ENCODE measurements at places on chromosomes 4 and X.

GRCh38 chr4:146763560-146763959 is 124.9 kb downstream of the POU4F2 start:
- DNase-seq = no peak

DNA sequence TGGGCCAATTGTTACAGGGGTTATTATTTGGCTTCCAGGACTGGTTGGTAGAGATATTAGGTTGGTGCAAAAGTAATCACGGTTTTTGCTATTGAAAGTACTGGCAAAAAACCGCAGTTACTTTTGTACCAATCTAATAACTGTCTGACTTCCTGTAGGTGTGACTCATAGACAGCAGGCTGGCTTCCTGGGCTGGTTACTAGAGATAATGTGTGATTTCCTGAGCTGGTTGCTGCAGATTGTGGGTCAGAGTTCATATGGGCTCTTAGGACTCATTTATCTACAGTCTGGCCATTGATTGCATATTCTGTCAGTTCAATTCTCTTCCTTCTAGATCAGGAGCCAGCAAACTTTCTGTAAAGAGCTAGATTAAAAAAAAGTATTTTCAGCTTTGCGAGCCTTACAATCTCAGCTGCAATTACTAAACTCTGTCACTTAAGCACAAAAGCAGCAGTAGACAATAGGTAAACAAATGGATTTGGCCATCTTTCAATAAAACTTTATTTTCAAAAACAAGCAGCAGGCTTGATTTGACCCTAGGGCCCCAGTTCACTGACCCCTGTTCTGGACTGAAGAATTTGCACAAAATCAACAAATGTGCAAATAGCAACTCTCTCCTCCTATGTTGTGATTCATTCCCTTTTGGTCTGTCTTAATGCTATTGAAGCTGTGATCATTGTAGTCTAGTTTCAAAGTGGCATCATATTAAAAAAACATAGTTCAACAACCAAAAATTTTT is 50.8 kb upstream of the BOD1L1 start:
- no peak for DNase-seq

DNA sequence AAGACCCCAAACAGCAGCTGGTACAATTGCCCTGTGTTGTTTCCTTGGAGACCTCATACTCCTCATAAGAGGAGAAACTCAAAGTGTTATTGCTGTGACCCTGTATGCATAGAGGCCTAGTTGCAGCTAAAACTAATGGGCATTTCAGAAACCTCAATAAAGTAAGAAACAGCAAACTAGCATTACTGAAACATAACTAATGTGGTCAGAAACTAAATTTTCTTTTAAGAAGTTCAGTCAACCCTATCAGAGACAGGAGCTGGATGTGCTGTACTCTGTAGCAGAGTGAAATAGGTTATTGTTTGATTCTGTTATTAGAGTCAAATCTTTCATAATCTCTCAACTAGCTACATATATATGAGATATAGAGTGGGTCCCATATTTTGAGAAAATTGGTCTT is 257.5 kb upstream of the IRS4 start:
- no peak for DNase-seq

GRCh38 chrX:150165776-150166610 is 197.1 kb upstream of the MAMLD1 start:
- no peak for DNase-seq

DNA sequence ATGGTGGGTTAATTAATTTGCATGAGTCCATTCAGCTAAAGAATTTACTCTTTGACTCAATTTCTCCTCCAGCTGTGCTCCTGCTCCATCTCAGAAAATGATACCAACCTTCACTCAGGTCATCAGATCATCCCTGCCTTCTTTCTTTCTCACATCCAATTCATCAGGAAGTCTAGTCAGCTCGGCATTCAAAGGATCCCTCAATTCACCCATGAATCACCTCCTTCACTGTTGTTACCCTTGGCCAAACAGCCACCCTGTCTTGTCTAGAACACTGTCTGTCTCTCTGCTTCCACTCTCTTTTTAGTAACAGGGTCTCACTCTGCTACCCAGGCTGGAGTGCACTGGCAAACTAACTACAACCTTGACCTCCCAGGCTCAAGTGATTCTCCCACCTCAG is 337.4 kb upstream of the SFRP2 start:
- no peak for DNase-seq

- DNase-seq = no peak
Observed at GRCh38 chrX:122869171-122869570, 314.9 kb upstream of the GRIA3 start.

GRCh38 chr4:28831867-28832266 is 1888.3 kb upstream of the PCDH7 start:
- DNase-seq = no peak

DNA sequence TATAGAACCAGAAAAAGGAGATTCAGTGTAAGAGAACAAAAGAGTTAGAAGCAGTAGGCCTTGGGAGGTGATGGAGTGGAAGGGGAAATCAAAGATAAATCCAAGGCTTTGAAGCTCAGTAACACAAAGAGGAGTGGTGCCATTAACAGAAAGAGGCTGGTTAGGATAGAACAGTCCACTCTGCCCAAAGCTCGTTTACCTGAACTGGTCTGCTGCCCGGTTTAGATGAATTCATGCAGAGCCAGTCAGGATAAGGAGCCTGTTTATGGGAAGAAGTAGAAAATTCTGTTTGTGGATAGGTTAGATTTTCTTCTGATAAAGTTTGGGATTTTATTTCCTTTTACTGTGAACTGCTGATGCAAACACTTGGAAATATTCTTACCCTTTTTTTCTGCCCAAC is 80.6 kb downstream of the HMGB2 start:
- DNase-seq = no peak

- DNase-seq = peak; percentile 79
Observed at GRCh38 chr4:163748449-163748848, 254.0 kb downstream of the TMA16 start.

DNA sequence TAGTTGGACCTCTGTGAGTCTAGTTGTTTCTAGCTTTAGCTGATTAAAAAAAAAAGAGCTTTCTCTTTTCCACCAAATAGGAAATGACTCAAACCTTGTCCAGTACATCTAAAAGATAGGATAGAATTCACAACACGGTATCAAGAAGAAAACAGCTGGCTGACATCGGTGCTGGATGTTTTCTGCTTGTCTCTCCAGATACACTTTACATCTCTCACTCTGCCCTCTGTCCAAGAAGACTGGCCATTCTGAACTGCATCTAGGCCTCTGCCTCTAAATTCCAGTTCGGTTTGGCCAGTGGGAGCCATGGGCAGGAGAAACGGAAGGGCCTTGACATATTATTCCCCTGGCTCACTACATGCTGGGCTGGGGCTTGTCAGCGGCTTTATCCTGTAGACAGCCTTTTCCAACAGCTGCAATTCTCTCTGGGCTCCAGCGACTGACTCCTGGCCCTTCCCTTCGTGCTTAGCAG is 57.3 kb upstream of the SHISA3 start:
- no peak for DNase-seq

DNA sequence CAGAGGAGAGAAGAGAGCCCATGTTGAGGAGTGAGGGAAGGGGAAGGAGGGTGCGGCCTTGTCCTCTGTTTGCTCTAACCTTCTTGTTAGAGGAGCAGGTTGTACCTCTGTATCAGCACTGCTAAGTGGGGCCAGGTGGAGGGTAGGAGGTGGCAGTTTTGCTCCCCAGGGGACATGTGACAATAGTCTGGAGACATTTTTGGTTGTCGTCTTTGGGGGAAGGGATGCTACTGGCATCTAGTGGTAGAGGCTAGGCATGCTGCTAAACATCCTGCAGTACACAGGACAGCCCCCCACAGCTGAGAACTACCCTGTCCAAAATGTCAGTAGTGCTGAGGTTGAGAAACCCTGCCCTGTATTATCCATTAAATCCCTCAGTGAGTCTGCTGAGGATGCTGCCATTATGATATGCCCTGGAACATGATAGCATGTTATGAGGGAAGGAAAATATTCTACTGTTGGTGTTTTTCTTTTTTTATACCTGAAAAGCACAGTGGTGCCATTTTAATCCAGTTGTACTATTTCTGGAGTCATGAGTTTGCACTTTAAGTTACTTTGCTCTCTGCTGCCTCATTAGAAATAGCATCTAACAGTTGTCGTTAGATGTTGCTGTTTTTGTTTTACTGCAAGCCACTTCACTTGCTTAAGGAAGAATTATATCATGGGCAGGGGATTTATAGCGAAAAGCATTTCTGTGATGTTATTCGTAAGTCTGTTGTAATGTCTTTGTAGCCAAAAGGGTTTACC is 90.6 kb downstream of the LRP2BP start:
- DNase-seq = peak; percentile 58

DNA sequence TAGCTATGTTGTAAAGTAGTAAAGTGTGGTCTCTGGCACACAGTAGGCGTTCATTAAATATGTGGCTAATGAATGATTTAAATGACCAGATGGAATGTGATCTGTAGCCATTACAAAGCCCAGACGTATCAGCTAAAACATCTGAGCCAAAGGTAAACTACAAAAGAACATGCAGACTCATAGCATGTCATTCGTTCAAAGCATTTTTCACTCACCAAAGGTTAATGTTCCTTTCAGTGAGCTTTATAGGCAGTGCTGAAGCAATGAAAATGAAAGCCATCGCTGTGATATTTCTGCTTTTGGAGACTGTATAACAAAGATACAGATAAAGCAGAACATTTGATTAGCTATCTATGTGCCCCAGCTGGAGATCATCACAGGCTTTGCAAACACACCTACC is 50.5 kb downstream of the F9 start:
- DNase-seq = no peak

GRCh38 chrX:130625386-130625785 is 223.6 kb downstream of the RBMX2 start:
- no peak for DNase-seq

- no peak for DNase-seq
Observed at GRCh38 chr4:22637306-22637705, 55.4 kb upstream of the GBA3 start.
